ENCODE measurements at places on chromosomes 1 and 21.

DNA sequence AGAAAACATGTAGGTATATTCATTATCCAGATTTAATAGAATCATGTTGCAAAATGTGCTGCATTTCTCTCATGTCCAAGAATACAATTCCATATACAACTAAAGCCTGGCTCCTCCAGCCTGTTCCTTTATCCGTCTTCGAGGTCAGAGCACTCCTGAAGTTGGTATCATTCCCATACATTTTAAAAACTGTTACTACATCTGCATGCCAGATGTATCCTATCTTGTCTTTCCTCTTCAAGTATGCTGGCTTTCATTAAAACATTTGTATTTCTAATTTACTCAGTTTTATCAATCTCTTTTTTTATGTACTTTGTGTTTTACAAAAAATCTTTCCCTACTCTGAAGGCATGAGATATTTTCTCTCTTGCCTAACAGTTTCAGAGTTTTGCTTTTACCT, 536.6 kb upstream of the USP24 start:
- DNase-seq = no peak

DNA sequence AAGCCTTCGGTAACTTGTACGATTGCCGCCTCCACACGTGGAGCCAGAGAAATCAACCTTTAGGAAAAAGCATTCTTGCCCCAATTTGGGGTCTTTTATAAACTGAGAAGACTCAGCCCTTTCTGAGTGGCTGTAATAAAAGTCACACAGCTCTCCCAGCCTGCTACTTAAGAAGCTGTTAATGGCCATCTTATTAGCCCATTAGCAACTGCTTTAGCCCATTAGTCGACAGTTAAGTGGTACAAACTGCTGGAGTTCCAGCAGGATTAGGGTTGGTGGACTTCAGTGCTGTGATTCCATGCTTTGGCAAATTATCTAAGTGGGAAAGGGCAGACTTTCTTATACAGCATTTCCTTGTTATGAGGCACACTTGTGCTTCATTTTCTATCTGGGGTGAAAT, 461.3 kb downstream of the RPS6KC1 start:
- no peak for DNase-seq

GRCh38 chr1:15346346-15347030, 63.2 kb upstream of the EFHD2 start:
- no peak for DNase-seq

DNA sequence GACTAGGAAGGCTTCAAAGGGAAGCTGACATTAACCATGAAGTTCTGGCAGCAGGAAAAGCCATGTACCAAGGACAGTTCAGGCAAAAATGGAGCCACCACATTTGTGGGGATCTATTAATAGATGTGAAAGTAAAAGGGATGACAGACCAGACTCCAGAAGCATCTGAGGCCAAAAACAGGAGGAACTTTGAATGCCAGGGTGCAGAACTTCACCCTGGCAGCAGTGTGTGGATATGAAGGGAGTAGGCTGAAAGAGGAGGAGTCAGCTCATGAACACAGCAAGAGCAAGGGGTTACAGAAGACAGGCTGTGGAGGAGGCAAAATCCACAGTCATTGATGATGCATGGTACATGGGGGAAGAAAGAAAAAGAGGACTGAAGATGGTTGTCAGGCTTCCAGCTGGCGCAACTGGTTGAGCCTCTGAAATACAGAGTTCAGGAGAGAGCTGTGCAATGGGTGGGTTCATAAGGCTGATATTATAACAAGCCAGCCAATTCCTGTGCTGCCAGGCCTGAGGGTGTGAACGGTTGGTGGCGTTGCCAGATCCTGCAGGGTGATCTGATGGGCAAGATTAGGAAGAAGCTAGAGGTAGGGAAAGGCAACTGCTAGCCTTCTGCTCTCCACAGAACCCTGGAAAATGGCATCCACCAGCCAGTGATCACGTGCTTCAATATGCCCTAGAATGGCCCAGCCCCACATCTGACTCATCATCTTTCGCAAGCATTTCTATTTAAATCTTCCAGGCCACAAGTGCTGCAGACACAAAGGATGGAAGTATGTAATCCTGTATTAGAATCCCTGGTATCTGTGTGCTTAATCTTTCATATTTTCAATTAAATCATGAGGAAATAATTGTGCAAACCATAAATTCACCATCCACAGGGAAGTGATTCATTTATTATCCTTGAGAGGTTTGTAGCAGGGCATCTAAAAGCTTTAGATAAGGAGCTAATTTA, 81.9 kb downstream of the SLC25A24 start:
- DNase-seq = no peak

- DNase-seq = no peak
Observed at GRCh38 chr1:236259043-236259442, 22.7 kb downstream of the ERO1B start.

GRCh38 chr1:204751480-204751879, 65.9 kb upstream of the LRRN2 start:
- DNase-seq = no peak

GRCh38 chr1:206556047-206556749, 48.9 kb downstream of the RASSF5 start:
- no peak for DNase-seq

DNA sequence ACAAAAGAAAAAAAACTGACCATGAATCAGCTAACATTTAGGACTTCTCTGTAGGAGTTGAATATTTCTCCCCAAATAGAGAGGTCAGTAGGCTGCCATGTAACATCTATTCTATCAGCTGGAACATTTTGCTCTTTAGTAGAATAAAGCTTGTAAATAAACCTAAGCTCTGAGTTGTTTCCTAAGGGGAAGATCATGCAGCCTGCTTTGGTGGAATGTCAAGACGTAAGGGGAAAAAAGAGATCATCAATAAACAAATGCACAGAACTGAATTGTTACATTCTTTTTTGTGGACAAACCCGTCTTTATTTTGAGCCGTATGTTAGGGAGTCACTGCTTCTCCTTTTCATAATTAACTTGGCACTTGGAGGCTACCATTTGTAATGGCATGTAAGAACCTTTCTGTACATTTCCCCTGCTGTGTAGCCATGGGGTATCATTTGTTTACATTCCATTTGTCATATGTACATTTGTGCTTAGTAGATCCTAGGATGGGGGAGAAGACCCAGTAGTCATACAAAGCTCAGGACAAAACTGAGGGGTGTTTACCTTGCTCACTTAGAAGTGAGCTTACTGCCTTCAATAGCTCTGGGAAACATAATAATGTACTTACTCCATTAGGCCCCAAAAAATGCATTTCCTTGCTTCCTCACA, 10.8 kb upstream of the PALMD start:
- no peak for DNase-seq

GRCh38 chr1:188444526-188444925, 1615.8 kb downstream of the PLA2G4A start:
- DNase-seq = no peak

DNA sequence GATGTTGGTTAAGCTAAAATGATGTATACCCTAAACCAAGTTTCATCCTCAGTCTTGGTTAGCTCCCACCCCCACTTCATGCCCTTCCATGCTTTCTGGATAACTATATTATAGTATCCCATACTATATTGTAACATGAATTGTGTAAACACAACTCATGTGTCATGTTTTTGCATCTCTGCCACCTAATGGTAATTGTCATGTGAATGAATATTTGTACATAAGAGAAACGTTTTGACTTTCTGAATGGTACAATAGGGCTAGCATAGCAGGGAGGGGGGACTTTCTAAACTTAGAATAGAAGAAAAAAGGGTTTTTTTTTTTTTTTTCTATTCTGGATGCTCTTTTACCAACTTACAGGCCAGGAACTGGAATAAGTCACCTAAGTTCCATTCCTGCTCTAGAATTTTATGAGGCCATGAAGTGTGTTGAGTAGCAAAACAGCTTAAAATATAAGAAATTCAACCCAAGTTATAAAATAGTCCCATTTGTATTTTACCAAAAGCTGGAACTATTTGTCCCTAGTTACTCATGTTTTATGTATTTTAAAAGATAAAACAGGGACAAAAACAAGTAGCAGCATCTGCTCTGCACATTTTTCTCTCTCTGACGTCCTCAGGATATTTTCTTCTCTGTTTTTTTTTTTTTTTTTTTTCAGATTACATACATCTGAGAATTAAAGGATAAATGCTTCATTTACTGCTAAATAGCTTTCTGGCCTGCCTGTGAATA, 77.4 kb downstream of the HLX start:
- DNase-seq = no peak

DNA sequence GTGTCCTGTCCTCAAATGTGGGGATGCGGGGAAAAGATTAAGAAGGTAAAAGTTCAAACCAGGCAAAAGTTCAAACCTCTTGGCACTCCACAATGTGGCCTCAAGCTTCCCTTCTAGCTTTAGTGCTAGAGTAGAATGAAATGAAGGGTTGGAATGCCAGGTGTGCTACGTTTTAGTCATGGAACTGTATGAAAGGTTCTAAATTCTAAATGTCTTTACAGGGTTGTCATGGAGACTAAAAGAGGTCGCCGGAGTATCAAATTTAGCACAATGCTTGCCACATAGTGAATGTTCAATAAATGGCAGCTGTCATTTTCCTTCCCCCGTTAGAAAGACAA, 57.2 kb upstream of the LRRC8D start:
- DNase-seq = no peak

DNA sequence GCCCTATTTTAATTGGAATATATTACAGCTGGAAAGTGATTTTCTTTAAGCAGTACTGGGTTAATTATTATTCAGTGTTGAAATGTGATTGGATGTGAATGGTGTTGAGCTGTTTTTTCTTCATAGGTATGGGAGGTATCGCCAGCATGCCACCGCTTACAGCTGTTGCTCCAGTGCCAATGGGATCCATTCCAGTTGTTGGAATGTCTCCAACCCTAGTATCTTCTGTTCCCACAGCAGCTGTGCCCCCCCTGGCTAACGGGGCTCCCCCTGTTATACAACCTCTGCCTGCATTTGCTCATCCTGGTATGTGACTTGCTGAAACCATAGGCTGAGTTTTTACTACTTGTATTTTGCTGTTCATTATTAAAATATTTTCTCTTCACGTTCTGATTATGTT, 107.7 kb downstream of the ITSN1 start:
- DNase-seq = no peak

GRCh38 chr1:109391157-109391556, 6.6 kb downstream of the SORT1 start:
- no peak for DNase-seq

DNA sequence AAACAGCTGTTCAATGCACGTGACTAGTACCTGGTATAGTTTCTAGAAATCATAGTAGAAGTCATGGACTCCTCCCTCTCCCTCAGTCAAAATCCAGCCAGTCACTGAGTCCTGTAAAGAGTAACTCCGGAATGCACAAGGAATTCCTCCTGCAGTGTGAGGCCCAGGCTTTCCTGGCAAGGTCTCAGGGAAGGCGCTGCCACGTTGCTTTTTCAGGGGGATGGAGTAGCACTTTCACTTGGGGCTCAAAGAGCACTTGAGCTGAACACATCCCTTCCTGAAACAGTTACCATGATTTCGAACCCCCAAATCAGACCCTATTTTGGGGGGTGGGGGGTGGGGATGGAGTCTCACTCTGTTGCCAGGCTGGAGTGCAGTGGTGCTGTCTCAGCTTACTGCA, 26.4 kb upstream of the LRRC8D start:
- DNase-seq = no peak

DNA sequence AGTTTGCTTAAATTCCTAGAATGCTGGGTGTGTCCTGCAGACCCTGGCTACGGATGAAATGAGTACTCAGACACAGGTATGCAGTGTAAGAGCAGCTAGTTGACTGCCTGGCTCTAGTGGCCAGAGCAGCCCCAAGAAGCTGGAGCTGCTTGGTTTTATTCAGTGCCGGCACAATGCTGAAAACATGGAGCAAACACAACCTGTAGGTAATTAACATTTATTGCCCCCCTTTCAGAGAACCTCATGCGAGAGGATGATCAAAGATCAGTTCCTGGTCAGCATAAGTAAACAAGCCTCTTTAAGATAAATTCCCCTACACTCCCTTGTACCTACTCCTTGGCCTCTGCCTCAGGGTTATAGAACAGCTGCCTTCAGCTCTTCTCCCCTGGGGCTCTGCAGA, 43.2 kb downstream of the MRPS6 start:
- no peak for DNase-seq

GRCh38 chr1:221574529-221574928, 167.4 kb downstream of the DUSP10 start:
- DNase-seq = no peak

- no peak for DNase-seq
Observed at GRCh38 chr1:176198413-176198812, 8.7 kb downstream of the COP1 start.

DNA sequence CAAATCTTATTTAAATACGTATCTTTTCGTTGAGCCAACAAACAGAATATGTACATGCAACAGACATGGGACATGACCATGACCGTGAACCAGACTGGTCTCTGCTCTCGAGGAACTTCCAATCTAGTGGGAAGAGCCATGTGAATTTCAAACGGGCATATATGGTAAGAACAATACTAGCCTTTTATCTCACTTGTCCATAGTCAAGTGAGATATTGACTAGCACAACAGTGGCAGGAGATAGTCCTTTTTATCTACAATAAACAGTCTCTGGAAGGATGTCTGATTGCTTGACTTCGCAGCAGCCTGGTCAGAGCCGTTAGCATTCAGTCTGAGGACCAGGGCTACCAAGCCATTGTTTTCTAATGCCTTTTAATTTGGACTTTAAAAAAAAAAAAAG, 12.6 kb upstream of the PLA2G2C start:
- no peak for DNase-seq

- DNase-seq = no peak
Observed at GRCh38 chr1:162732566-162733335, 57.8 kb upstream of the HSD17B7 start.
